ENCODE measurements at places on chromosomes 13 and 19.

GRCh38 chr19:44260343-44260681, 626 bp downstream of the ZNF233 start:
- no peak for DNase-seq

GRCh38 chr13:67008075-67008668, 222.0 kb downstream of the PCDH9 start:
- DNase-seq: no peak

GRCh38 chr13:97240788-97241734, 18.9 kb downstream of the MBNL2 start:
- no peak for DNase-seq

GRCh38 chr19:29748996-29749849, 34.2 kb upstream of the C19orf12 start:
- DNase-seq: no peak

DNA sequence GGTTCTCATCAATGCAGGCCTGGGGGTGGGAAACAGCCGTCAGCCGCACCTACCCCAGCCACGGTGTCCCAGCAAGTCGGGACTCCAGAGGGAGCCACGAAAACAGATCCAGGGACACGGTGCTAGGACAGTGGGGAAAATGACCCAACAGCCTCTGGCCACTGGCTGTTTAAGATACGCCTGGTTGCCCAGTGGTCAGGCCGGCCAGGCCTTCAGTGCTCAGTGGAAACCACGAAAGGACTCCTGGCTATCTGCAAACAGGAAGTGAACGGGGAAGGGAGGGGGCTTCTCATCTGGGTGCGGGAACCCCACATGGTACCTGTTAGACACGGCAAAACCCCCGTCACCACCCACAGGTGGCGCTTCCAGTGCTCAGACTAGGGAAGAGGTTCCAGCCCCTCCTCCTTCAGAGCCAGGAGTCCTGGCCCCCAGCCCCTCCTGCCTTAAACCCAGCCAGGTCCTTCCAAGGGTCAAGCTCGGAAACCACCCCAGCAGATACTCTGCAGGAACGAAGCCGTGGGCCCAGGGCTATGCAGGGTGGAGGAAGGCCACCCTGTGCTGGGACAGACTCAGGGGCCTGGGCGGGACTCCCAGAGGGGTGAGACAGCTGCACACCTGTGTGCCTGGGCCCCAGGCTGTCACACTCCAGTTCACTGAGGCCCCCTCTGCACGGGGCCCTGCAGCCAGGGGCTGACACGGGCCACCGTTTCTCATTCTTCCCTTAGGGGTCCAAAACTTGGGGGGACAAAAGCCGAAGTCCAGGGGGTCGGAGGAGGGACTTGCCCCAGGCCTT, 4.5 kb downstream of the PPP1R12C start:
- no peak for DNase-seq

DNA sequence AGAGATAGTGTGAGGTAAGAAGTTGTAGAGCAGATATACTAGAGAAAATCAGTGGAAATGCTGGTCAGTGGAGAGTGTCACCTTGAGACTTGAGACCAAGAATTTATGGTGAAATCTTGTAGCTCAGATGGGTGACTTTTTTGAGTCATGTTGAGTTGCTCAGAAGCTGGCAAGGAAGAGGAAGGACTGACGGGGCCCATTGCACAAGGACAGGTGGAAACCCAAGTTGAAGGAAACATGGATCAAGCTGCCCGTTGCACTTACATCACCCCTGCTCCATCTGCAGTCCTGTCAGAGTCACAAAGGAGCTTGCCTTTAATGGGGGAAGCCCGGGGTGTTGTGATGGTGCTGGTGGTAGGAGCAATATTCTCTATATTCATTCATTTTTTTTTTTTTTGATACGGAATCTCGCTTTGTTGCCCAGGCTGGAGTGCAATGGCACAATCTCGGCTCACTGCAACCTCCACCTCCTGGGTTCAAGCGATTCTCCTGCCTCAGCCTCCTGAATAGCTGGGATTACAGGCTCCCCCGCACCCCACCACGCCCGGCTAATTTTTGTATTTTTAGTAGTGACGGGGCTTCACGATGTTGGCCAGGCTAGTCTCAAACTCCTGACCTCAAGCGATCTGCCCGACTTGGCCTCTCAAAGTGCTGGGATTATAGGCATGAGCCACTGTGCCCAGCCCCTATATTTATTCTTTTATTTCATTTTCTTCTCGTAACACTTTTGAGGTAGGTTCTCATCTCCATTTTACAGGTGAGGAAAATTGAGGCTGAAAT, 27.4 kb downstream of the UBAC2 start:
- no peak for DNase-seq

GRCh38 chr19:32497391-32497790, 83.6 kb upstream of the PDCD5 start:
- no peak for DNase-seq

- no peak for DNase-seq
Measured at GRCh38 chr19:33284756-33285155, 17.6 kb downstream of the CEBPA start.

- no peak for DNase-seq
Measured at GRCh38 chr13:38180670-38181069, 169.0 kb upstream of the UFM1 start.

- DNase-seq: no peak
Measured at GRCh38 chr13:44930963-44931623, 58.2 kb downstream of the NUFIP1 start.

DNA sequence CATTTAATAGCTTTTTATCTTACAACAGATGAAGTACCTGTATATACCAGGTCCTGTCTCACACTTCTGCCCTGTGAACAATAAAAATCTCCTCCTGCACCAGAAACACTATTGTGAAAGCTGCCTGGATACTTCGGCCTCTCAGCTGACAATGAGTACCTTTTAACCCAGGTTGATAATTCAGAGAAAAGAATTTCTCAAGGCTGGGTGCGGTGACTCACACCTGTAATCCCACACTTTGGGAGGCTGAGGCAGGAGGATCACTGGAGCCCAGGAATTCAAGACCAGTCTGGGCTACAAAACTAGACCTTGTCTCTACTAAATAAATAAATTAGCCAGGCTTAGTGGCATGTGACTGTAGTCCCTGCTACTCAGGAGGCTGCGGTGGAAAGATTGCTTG, 65.3 kb upstream of the TM9SF2 start:
- DNase-seq: no peak

GRCh38 chr13:110187641-110188161, 119.3 kb downstream of the COL4A1 start:
- DNase-seq: no peak

- no peak for DNase-seq
Measured at GRCh38 chr13:47337781-47338507, 441.1 kb upstream of the HTR2A start.

DNA sequence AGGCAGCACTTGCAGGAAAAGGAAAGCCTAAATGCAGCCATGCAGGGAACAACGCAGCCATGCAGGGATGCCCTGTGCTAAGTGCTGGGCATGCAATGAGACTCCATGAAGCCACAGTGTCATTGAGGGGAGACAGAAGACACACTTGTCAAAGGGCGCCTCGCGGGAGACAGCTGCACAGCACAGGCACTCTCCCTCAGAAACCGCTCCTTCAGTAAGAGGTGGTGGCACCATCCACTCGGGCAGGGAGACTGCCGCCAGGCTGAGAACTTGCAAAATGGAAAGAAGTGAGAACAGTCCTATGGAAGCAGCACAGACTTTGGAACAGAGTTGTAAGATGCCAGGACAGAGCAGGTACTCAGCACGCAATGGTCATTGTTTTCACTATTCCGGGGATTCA, 51.1 kb downstream of the GGACT start:
- no peak for DNase-seq

DNA sequence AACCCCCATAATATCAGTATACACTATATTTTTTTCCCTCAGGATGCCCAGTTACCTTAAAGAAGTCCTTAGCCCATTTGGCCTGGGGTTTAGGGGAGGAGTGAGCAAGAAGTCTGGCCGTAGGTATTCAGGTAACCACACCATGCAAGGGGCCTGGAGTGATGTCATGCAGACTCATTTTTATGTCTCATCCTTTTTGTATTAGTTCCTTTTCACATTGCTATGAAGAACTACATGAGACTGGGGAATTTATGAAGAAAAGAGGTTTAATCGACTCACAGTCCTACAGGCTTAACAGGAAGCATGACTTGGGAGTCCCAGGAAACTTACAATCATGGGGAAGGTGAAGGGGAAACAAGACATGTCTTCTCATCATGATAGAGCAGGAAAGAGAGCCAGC, 12.2 kb downstream of the TPP2 start:
- DNase-seq: no peak

DNA sequence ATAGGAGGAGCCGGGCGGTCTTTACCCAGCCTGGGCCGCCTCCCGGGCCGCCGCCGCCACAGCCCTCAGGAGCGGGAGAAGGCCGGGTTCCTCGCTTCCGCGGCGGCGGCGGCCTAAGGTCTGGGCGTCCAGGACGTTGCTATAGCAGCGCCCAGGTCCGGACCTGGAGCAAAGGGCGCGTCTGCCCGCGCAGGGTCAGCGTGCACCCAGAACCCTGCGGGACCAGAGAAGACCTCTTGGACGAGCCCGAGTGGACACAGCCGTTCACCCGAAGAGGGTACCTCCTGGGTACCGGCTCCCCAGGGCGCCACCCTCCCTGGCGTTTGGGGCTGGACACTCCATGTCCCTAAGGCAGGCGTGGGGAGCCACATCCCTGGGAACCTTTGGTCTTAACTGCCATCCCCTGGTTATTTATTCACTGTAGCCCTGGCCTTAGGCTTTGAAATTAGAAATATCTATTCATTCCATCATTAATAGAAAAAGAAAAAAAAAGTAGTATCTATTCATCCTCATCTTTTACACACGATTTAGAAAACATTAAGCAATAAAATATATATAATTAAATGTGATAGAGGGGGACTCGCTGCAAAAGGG, 2.4 kb downstream of the DZIP1 start:
- DNase-seq: no peak

DNA sequence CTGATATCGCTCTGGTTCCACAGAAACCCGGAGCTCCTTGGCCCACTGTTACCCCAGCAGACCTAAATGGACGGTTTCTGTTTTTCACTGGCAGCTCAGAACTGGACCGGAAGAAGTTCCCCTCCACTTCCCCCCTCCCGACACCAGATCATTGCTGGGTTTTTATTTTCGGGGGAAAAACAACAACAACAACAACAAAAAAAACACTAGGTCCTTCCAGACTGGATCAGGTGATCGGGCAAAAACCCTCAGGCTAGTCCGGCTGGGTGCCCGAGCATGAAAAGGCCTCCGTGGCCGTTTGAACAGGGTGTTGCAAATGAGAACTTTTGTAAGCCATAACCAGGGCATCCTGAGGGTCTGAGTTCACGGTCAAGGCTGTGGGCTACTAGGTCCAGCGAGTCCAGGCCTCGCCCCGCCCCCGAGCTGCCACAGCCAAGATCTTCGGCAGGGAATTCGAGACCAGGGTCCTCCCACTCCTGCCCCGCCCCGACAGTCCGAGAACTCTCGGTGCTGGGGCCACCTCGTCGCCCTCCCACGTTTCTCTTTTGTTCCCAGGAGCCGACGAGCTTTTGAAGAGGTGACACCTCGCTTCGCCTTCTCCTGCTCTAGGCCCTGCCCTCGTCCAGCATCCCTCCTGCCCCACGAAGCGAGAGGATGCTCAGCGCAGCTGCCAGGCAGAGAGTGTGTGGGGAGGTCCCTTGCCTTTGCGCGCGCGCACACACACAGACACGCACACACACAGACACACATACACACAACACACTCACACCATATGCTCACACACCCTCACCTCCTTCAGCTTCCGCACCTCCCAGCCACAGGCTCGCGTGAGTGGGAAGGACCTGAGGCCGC, 8.8 kb downstream of the ZIC2 start:
- no peak for DNase-seq

- no peak for DNase-seq
Measured at GRCh38 chr13:79932556-79932955, 408.4 kb downstream of the SPRY2 start.

DNA sequence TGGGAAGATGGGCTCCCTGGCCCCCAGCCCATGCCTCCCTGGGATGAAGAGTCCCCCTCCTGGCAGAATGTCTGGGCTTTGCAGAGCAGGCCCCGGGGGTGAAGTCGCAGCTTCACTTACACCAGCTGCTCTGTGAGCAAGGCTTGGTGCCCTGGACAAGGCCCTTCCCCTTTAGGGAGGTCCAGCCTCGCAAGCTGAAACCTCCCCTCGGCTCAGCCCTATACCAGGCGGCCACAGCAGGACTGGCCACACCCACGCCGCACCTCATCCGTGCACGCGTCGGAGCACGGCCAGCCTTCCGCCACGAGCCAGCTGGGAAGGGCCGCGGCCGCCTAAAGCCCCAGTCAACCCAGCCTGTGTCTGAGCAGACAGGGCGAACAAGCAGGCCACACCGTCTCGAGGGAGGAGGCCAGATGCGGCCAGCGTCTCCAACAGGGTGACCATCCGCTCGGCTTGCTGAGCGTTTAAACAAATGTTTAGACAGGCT, 83.2 kb upstream of the MCF2L start:
- no peak for DNase-seq

GRCh38 chr13:93058301-93058700, 168.3 kb upstream of the GPC6 start:
- no peak for DNase-seq

GRCh38 chr19:31180907-31181306, 168.3 kb downstream of the TSHZ3 start:
- DNase-seq: no peak

- DNase-seq: no peak
Measured at GRCh38 chr13:111901267-111901915, 165.6 kb upstream of the SOX1 start.

DNA sequence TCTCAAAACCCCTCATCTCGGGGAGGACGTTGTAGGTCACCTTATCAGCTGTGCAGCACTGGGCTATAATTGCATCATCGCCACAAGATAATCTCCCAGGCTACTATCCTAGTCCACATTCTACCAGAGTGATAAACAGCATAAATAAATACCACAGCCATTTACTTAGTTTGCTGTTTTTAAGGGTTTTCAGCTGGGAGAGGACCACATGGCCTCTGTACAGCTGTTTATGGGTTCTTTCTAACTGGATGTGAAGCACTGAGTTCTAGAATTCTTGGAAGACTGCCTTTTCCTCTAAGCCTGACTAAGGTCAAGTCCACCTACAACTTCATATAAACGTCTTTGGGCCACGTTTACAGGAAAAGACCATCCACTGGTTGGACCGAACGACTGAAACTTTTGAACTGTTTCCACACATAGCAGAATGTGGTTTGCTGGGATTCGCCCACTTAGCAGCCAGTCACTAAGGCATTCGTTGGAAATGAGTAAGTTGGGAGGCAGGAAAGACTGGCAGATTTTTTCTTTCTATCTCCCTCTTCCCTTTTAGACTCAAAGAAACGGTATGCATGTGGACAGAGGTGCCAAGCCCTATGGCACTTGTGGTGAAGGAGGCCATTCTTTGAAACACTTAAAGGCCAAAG, 752.5 kb upstream of the SGCG start:
- no peak for DNase-seq

DNA sequence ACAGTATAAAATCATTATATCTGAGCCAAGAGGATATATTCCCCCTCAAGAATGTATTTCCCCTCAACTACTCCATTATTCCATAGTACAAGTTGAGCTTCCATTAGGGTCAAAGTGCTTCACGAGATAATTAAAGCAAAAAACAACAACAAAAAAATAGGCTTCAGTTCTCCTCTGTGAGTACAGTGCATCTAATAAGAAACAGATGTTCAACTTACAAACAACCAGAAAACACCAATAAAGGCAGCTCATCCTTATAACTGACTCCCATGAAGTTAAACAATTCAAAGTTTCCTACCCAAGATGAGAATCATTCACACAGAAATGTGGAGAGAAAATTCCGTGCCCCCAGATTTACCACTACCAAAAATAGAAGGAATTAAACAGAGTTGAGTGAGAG, 854.4 kb downstream of the PCDH9 start:
- no peak for DNase-seq

All from stimulated activated CD8-positive, alpha-beta memory T cell treated with anti-CD3 and anti-CD28 coated beads, Interleukin-4, amount 100 ng/mL, for 1 hour (primary cell).